ENCODE measurements at places on chromosomes 16 and 17.
A peak's percentile ranks its signal among the peaks of the same experiment; 100 is the strongest.

- DNase-seq, result no peak
These were observed 95.9 kb downstream of the ABCC1 start for GRCh38 chr16:16045296-16045695.

GRCh38 chr17:36463916-36464764 is 22.3 kb upstream of the ZNHIT3 start:
- peak; percentile 20 for DNase-seq

DNA sequence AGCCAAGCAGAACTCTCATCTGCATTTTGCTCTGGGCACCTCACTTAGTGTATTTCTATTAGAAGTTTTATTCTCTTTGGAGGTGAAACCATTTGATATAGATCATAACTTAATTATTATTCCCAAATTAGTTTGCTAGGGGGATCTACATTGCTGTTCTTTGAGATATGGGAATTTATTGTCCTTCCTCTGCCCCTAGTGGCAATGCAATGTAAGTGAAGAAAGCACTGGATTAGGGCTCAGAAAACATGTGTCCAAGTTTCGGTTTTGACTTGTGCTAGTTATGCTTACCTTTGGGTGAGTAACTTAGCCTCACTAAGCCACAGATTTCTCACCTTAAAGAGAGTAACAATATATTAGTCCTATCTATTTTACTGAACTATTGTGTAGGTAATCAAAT is 2.9 kb downstream of the KRT39 start:
- peak; percentile 2 for DNase-seq

- DNase-seq, result no peak
These were observed 19.8 kb upstream of the BAIAP2 start for GRCh38 chr17:81015136-81015535.

- no peak for DNase-seq
These were observed 49.1 kb upstream of the GPRC5B start for GRCh38 chr16:19933740-19934139.

DNA sequence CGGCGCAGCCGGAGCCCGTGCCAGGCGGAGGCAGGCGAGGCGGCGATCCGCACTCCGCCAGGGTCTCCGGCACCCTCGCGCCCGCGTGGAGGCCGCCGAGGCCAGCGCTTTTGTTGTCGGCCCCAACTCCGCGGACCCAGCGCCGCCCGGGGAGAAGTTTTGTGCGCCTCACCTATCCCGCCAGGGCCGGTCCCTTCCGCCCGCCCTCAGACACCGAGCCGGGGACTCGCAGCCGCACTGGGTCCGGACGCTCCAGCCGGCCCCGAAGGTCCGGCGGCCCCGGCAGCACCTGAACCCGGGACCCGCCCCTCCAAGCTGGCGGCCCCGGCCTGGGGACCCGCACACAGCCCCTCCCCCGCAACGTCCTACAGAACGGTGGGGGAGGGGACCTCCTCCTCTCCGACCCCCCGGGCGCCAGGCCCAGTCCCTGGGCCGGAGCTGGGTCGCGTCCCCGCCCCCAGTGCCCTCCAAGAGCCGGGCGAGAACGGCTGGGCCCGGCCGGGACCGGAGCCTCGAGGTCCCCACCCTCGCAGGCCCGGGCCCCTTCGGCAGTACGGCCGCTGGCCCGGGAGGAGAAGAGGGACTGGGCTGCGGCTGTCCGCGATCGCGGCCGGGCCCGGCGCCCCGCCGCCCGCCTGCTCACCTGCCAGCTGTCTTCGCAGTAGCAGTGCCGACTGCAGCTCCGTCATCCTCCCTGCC is 698 bp downstream of the UBE2G1 start:
- no peak for DNase-seq

GRCh38 chr17:72053449-72053848 is 67.4 kb upstream of the SOX9 start:
- no peak for DNase-seq

GRCh38 chr17:7460850-7461660 is 16.2 kb downstream of the CHRNB1 start:
- DNase-seq, result no peak

DNA sequence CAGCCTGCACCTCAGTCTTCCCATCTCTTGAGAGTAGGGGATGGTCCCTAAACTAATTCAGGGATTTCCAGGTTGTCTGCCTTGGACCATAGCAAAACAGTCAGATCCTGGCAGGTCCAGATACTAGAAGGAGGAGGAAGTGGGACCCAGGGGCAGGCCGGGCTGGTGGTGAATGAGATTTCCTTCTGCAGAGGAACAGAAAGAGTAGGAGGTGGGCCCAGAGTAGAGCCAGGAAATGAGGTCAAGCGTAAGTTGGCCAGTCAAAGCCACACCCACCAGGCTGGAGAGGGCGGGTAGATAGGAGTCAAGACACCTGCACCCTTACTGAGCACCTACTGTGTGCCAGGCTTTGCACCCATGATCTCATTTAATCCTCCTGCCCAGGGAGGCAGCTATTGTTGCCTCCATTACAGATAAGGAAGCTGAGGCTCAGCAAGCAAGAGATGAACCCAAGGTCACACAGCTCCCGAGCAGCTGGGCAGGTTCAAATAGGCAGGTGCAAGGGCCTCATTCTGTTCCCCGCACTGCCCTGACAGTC is 2.6 kb downstream of the CDH5 start:
- no peak for DNase-seq

DNA sequence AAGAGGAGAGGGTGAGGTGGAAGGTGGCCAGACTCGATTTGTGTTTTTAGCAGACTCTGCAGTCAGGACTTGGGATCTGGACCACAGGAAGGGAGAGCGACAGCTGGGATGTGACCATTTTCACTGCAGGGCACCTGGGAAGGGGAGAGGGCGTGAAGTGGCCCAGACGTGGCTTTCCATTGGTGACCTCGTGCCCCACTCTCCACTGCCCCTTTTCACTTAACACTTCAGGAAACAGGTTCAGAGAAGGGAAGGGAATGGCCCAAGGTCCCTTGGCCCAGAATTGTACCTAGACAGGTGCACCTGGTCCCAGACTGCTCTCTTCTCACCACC is 22.9 kb upstream of the MPRIP start:
- no peak for DNase-seq

DNA sequence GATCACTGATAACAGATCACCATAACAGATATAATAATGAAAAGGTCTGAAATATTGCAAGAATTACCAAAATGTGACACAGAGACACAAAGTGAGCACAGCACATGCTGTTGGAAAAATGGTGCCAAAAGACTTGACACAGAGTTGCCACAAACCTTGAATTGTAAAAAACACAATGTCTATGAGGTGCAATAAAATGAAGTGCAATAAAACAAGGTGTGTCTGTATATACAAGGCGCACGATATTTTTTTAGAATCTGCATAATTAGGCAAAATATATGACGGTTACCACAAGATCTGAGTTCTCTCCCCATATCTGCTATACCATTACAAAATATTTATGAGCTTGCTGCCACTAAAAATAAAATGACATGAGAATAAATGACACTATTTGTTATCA is 171.9 kb upstream of the AXIN2 start:
- DNase-seq, result no peak

GRCh38 chr17:37720989-37721388 is 23.9 kb downstream of the HNF1B start:
- no peak for DNase-seq

GRCh38 chr16:50585331-50585776 is 37.2 kb downstream of the NKD1 start:
- DNase-seq, result no peak

DNA sequence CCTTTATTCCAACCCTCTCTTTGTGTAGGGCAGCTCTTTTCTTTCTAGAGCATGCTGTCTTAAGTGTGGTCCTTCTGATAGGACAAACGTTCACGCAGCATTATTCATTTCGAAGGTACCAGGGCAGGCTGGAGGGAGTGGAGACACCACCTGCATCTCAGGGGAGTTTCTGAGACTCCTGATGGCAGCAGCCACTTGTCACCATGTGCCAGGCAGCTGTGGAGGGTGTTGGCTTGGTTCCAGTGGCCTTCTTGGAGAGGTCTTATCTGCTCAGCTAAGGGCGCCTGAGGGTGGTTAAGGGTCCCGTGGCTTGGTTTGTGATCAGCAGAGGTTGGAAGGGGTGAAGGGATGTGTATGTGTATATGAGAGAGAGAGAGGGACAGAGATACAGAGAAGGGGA is 257.1 kb upstream of the EEF2KMT start:
- DNase-seq, result no peak

DNA sequence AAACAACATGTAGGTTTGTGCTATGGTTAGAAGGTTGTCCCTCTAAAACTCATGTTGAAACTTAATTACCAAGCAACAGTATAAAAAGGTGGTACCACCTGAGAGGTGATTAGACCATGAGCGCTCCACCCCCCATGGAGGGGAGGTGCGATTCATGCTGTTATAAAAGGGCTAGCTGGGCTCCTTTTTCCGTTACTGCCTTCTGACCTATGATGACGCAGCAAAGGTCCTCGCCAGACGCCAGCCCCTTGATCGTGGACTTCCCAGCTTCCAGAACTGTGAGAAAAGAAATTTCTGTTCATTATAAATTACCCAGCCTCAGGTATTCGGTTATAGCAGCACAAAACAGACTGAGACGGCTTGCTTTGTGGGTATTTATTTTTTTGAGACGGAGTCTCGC is 167.8 kb downstream of the SNX29 start:
- DNase-seq, result no peak

DNA sequence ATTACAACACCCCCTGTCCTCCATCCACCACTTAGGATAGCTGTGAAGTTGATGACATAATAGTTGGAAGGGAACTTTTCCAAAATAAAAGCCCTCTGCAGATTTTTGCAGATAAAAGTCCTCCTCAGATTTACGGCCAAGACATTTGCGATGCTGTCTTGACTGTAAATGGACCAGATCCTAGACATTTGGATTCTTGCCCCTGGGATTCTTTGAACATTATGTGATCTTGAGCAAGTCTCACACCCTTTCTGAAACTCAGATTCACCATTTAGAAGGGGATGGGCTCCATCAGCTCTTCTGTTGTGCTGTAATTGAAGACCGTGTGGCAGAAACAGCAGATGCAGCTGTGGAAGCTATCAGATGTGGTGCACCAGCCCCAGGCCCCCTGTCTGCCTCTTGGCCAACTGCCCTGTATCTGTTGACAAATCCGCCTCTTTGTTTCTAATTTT is 153.9 kb upstream of the CACNG3 start:
- no peak for DNase-seq

GRCh38 chr17:17107281-17107680 is 65.0 kb downstream of the MPRIP start:
- DNase-seq, result no peak

DNA sequence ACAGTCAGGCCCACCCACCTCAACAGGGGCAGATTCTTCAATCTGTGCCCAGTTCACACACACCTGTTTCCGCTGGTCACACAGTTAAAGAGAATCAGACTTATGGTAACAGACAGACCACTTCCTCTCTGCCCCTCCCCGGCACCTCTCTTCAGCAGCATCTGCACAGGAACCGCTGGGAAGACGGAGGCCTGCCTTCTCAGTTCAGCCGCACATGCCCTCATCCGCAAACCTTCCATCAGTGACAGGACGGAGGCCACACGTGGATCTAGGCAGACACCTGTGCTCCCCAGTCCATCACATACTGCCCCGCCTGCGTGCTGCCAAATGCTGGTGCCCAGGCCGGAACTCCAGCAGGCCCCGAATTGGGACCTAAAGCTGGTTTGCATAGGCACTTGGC is 10.3 kb downstream of the PHB1 start:
- DNase-seq, result no peak

GRCh38 chr16:17131351-17131750 is 339.4 kb downstream of the XYLT1 start:
- DNase-seq, result no peak

DNA sequence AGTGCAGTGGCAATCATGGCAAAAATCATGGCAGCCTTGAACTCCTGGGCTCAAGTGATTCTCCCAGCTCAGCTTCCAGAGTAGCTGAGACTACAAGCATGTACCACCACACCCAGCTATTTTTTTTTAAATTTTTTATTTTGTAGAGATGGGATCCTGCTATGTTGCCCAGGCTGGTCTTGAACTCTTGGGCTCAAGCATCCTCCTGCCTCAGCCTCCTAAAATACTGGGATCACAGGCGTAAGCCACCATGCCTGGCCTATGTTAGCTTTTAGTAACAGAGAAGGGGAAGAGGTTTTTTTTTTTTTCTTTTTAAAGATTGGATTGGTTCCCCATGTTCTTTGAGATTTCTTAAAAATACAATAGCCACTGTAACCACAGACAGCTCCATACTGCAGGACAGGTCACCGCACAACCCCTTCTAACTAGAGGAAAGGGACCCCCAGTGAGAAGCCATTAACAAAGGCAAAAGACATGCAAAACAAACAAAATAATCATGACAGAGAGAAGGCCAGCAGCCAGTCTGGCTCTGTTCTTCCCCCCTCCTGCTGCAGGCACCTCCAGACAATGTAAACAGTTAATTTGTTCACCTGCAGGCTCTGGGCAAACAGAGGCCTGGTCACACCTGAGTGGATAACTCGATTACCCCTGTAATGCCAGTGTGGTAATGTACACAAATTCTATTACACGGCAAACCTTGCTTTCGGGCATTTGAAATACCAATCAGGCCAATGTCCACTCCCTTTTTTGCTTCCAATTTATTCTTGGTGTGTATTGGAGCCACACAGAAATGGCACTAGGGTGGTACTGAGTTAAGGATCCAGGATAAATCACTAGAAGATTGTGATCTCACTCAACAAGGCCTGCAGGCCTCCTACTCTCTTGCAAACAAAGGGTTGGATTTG is 52.9 kb downstream of the SNX11 start:
- no peak for DNase-seq

DNA sequence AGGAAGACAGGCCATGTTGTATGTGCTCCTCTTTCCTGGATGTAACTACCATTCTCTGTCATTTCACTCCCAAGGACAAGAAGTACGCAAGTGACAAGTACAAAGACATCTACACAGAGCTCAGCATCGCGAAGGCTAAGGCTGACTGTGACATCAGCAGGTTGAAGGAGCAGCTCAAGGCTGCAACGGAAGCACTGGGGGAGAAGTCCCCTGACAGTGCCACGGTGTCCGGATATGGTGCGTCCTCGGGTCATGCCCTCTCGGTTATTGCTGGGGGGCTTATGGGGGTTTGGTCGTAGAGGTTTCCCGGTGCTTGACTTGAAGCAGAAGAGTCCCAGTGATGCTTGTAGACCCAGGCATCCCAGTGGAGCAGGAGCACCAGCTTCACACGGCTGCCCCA is 29.0 kb downstream of the PLD6 start:
- no peak for DNase-seq

Measured in CMK (cell line).